Lung (tissue), 17 donors: ENCODE measurements at places on chromosomes 12 and 14. TPM values are rescaled to one million over a fixed set of nuclear protein-coding genes. Genes with fewer than 3 reads are reported as not detected.

RAB3IP gene
- 13.2 TPM for polyA plus RNA-seq

MFAP5 gene
- 2.6 TPM for polyA plus RNA-seq

ERBB3 gene
- 52.3 TPM for polyA plus RNA-seq

SDR9C7 gene
- polyA plus RNA-seq, result not detected

KCNC2 gene
- polyA plus RNA-seq, result not detected
